AG20443 (cell line): ENCODE measurements at places on chromosomes 6 and 20.
A peak's percentile ranks its signal among the peaks of the same experiment; 100 is the strongest.

DNA sequence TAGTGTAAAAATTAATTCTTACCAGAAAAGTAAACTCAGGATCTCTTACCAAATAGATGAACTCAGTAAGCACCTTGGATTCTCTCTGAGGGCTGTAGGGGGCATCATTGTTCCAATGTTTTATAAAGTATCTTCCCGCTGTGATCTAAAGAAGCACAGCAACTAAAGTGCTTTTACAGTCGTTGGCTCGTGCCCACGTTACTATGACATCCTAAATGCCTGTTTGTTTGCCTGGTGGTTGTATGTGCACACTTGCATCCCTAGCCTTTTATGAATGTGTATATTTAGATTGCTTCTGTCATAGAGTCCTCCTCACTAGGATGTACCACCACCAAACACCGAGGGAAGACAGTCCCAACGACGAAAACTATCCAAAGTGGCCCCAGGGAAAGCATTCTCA lies 34.5 kb downstream of the SLX4IP start:
- DNase-seq, result peak; percentile 73

DNA sequence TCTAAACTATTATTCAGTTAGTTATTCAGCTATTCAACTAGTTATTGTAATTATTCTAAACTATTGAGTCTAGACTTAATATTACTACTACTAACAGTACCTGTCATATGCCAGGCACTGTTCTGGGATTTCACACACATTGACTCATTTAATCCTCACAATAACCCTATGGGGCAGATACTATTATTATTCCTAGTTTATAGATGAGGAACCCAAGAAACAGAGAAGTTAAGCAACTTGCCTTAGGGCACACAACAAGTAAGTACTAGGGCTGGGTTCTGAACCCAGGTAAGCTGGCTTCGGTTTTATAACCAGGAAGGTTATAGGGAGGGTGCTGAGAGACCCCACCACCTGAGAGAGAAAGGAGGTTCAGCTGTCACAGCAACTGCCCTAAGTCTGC lies 7.8 kb downstream of the TEAD3 start:
- no peak for DNase-seq

- DNase-seq, result peak; percentile 24
Observed at GRCh38 chr6:169289619-169290339, 36.1 kb upstream of the THBS2 start.

- DNase-seq, result no peak
Observed at GRCh38 chr6:150719831-150720230, 120.1 kb downstream of the PLEKHG1 start.

- no peak for DNase-seq
Observed at GRCh38 chr6:131469130-131469529, 103.9 kb upstream of the ARG1 start.

- DNase-seq, result peak; percentile 29
Observed at GRCh38 chr6:6002848-6003620, 3.7 kb downstream of the NRN1 start.

DNA sequence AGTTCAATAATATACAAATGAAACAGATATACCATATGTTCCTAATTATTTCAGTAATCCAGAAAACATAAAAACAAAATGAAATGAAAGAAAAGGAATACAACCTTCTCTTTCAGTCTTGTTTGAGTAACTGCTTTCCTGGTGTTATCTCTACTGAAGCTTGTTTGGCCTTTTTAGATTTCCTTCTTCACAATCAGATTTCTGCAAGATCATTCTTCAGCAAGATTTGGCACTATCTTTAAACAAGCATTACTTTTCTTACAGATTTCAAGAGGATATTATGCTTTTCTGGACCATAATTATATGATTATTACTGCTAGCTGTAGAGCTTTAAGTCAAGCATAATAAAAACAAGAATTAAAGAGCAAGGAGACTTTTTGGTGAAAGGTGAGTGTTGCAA lies 120.2 kb downstream of the MYB start:
- no peak for DNase-seq

DNA sequence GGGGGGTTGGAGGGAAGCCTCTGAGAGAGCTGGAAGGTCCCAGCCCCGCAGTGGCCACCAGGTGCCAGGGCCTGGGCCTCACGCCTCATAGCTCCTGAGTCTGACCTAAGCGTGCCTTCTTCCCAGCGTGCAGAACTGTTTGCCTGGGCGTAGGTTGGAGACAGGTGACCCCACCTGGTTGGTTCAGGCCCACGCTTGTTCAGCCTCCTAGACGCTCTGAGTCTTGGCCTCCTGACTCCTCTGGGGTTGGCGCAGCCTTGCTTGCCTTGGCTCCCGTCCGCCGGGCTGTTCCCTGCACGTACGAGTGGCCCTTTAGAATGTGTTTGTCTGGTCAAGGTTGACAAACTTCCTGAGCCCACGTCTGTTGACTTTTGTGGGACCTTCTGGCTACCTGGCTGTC lies 70.8 kb downstream of the EYA2 start:
- DNase-seq, result no peak

DNA sequence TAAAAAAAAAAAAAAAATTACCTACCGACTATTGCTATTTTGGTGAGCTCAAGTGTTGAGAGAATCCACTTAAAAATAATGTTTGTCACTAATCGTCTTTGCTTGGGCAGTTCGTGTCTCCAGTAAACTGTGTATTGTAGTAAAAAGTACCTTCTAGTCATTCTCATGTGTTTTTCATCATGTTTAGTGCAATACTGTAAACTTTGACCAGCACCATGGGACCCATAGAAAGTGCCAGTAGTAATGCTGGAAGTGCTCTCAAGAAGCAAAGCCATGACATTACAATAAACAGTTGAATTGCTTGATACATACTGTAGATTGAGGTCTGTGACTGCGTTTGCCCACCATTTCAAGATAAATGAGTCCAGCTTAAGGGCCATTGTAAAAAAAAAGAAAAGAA lies 395.2 kb downstream of the BCKDHB start:
- no peak for DNase-seq
